NCI-H226 (cell line): ENCODE measurements at places on chromosomes 6 and 20.

GRCh38 chr20:63701329-63702035 lies 5.0 kb downstream of the TNFRSF6B start:
- no peak for DNase-seq

DNA sequence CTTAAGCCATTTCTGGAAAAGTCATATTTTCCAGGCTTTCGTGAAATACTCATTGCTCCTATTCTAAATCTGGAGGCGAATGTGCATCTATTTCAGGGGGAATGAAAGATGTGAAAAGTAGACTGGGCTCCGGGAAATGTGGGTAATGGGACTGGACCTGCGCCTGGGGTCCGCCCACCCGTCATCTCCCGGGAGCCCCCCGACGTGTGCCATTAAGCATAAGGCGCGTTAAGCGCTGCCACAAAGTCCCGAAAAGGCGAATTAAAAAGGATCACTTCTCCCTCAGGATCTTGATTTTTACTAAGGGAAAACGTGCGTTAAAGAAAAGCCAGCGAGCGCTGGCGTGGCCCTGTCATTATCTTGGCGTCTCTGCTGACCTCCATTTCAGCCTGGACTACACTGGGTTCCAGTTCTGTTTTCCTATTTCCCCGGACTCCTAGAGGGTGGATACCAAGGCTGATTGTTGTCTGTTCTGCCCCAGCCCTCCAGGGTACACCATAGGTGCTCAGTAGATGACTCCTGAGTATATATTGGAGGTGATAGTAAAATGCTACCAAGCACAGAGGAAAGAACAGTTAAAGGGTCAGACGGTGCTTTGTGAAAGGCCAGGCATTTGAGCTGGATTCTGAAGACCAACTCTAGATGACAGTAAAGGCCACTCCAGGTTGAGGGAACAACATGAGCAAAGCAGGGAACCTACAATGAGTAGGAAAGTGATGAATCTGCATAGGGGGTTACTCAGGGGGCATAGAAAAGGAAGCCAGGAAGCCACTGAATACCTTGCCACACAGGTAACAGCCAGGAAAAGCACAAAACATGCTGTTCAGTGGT lies 89.2 kb upstream of the ARID1B start:
- no peak for DNase-seq

GRCh38 chr20:36926653-36927200 lies 24.8 kb downstream of the SAMHD1 start:
- DNase-seq: no peak

GRCh38 chr6:18138906-18139305 lies 16.0 kb downstream of the TPMT start:
- DNase-seq: no peak

- DNase-seq: no peak
Observed at GRCh38 chr6:142322504-142323198, 20.8 kb downstream of the ADGRG6 start.

- no peak for DNase-seq
Observed at GRCh38 chr6:130593948-130594347, 228.1 kb downstream of the TMEM200A start.

- DNase-seq: no peak
Observed at GRCh38 chr20:40265825-40266533, 423.1 kb downstream of the MAFB start.

GRCh38 chr6:71489736-71490135 lies 201.1 kb downstream of the OGFRL1 start:
- DNase-seq: peak; percentile 92

DNA sequence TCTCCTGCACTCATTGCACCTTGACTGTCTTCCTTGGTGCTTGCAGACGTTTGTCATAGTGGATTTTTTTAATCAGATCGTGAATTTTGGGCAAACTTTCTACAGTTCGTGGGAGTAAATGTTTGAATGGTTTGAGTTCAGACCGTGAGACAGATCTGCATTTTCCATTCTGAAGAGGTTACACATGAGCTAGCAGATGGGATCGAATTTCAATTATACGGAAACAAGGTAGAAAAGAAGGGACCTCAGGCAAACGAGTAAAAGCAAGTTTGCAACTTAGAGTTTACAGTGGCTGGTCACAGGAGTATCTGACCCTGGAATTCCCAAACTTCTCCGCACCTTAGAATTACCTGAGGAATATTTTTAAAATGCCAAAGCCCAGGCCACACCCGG lies 17.2 kb upstream of the NCR2 start:
- no peak for DNase-seq

- no peak for DNase-seq
Observed at GRCh38 chr6:48378884-48379407, 267.9 kb upstream of the PTCHD4 start.

GRCh38 chr20:34824452-34824805 lies 1.0 kb downstream of the NCOA6 start:
- peak; percentile 37 for DNase-seq

DNA sequence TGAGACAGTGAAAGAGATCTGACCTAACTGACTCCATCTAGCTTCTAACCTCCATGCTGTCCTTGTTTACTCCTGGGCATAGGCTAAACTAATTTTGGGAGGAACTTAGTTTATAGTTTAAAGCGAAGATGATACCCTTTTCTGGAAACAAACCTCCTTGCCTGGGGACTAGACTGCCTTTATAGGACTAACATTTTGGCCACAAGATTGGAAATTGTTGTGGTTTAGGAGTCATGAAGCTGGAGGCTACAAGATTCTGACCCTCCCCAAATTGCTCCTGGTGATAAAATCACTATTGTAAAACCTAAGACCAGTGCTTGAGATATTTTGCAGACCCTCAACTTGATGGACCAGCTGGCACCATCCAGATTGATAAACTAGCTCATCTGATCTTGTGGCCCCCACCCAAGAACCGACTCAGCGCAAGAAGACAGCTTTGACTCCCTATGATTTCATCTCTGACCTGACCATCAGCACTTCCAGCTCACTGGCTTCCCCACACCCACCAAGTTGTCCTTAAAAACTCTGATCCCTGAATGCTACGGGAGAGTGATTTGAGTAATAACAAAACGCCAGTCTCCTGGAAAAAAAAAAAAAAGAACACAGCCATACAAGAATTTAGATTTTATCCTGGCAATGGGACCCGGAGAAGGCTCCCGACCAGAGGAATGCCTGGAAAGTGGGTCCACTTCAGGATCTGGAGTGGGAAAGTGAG lies 63.0 kb downstream of the ABHD12 start:
- no peak for DNase-seq

DNA sequence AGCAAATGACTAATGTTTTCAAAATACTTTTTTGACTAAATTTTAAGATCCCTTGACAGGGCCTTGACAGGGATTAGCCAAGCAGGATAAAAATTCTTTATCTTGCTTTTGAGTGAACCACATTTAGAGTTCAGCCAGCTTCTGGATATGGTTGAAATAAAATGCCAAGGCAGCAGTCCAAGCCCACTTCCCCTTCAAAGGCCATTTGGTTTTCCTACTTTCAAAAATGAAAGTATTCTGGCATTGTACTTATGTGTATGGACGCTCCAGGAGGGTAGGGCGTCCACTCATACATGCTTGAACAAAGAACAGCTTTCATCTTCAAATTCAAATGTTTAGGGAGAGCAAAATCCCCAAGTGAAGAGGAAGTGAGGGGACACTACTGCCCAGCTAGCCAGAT lies 82.3 kb upstream of the BCLAF1 start:
- DNase-seq: no peak

DNA sequence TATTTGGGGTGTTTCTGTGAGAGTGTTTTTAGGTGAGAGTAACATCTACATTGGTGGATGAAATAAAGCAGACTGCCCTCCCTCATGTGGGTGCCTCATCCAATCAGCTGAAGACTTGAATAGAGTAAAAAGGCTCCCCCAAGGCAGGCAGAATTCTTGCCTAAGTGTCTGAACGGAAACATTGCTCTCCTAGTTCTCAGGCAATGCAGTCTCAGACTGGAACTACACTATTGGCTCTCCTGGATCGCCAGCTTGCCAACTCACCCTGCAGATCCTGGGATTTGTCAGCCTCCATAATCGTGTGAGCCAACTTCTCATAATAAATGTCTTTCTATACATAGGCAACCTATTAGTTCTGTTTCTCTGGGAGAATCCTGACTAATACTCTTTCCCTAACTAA lies 5.5 kb upstream of the TMEM170B start:
- no peak for DNase-seq

GRCh38 chr6:13188306-13188705 lies 140.0 kb downstream of the TBC1D7 start:
- DNase-seq: no peak

GRCh38 chr6:26087284-26088115 lies at the start of gene HFE:
Gene HFE (plus strand): TSS chr6:26087429. CDS start chr6:26087441, 12 bp downstream.
- peak; percentile 37 for DNase-seq

DNA sequence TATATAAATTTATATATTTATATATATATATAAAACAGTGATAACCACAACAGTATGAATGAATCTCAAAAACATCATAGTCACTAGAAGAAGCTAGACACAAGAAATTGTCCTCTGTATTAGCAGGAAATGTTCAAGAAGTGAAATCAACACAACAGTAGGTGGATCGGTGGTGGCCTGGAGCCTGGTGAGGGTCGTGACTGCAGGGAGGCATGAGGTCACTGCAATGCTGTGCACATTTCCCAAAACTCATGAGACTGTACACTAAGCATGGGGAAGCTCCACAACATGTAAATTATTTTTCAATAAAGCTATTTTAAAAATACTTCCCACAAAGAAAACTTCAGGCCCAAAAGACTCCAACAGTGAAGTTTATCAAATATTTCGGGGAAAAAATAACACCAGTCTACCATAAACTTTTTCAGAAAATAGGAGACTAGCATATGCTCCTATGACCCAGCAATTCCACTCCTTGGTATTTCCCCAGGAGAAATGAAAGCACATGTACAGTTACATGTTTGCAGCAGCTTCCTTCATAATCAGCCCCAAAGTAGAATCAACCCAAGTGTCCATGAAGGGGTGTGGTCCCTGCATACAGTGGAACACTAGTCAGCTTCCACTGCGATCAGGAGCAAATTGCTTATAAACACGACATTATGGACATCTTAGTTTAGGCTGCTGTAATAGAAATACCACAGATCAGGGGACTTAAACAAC lies 144.2 kb downstream of the TBXT start:
- no peak for DNase-seq

DNA sequence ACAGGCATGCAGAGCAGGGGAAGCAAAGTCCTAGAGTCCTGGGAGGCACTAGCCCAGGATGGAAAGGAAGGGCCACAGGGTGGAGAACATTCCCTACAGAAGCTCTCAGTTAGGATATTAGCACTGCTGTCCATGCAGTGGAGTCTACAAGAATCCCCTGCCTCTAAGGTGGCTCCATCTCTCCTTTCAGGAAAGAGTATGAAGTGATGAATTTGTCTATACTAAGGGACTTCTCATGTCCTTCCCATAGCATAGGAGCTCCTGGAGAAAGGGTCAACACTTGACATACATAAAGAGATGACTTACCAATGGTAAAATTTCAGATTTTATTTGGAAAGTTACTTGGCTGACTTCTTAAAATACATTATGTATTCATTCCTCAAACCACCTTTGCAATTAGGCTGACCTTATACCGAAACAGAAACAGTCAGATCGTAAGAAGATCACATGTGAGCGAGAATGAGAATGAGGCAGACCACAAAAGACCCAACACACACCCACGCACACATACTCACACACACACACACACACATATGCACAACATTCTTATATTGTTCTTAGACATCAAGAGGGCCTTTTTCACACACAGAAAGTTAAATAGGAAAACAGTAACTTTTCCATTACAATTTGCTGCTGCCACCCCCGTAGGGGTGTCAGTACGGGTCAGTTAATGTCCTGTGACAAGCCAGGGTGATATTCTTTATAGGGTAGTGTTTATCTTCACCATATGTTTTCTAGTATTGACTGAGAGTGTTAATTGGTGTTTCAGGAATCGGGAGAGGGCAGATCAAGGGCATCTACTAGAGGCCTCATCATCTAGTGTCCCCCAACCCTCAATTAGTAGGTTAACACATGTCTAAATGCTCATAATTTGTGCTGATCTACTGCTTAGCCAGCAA lies 159.4 kb downstream of the FAXC start:
- DNase-seq: no peak

GRCh38 chr6:113920663-113921267 lies 50.2 kb downstream of the HDAC2 start:
- no peak for DNase-seq

DNA sequence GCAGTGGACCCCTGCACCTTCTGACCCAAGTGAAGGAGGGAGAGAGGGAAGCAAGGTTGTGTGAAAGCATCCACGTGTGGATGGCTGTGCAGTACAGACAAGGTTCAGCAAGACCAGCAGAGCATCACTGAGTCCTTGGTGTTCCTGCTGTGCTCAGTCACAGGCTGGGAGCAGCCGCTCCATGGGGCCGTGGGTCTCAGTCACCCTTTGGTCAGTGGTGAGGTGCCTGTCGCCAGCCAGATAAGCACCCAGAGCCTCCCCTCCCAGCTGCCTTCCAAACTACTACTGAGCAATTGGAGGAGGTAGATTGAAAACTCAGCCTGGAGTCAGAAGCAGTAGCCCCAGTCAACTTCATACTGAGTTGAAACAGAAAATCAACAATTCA lies 218.9 kb downstream of the SLC24A3 start:
- DNase-seq: no peak

DNA sequence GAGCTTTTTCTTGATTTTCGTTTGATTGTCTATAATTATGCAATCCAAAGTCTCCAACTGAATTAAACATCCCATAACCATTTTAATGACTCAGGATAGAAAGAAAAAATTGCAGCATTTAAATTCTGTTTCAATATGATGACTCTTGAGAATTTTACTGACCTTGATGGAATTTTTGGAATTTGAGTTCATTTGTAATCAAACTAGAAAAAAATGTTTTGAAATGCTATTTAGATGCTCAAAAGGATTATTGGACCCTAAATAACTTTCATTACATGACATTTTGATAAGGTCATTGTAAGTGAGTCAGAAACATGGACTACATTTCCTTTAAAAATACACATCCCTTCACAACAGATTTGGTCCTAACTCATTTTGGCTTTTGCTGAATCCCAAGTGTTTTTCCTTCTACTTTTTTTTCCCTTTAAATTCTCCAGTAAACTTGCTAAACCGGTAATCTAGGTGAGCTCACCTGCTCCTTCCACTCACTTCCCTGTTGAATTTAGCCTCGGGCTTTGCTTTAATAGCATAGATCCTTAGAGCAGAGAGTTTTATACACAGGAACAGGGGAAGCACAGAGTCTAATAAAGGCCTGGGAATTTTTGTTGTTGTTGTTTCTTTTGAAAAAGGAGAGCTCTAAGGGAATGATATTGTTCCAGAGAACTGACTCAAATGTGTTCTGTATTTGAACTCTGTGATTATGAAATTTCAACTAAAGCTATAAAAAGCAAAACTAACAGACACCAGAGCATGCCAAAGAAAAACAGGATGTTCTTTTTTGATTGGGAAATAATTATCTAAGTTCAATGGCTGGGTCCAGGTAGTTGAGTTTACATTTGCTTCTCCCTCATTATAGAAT lies 1088.2 kb upstream of the CITED2 start:
- DNase-seq: peak; percentile 39
